ENCODE measurements at places on chromosomes 7 and 10.

DNA sequence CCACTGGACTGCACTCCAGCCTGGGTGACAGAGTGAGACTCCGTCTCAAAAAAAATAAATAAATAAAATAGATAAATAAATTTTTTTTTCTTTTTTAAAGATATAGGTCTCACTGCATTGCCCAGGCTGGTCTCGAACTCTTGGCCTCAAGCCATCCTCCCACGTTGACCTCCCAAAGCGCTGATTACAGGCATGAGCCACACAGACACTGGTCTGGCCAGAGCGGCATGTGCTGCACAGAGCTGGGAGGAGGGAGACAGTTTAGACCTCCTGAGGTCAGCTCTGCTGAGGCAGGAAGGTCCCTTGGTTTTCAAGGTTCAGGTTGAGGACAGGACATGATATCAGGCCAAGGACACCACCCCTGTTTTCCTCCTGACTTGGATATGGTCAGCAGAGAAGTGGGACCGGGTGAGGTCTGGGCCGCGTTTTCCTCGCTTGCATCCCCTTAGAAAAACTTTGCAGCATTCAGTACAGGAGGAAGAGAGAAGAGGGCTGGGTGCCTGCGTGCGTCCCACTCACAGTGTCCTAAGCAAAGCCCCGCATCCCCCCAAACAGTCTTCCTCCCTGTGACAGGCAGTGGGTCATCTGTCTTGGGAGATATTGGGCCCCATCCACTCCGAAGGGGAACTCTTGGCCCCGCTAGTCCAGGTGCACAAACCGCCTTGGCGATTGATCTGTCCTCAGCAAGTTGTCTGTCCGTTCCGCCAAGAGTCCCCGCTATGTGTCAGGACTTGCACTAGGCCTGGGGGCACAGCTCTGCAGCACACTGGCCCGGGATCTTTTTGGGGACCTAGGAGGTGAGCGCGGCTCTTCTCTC is 56.1 kb downstream of the ZNF727 start:
- DNase-seq, result no peak

DNA sequence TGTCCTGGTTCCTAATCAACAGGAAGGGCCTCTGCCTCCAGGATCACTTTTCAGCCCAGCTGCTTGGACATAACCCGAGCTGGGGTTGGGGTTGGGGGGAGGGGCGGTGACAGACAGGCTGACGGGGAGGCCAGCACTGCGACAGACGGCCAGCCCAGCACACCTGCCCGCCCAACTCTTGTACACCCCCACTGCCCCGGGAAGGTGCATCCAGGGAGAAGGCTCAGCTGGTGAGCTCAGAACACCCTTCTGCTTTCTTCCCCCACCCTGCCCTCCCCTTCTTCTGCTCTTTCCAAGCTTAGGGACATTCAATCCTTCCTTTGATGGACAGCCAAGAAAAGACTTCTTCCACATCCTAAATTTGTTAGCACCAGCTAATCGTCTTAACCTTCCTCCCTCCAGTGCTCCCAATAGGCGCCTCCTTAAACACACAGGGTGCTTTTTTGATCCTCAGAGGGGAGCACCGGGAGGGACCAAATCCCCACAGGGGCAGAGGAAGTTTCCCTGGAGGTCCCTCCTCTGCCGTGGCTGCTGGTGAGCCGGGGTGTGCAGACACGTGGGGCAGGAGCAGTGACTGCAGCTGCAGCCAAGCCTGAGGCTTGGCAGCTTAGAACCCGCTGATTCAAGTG is 44.7 kb downstream of the COL13A1 start:
- DNase-seq, result no peak

- no peak for DNase-seq
Observed at GRCh38 chr10:126222736-126223511, 165.4 kb downstream of the ADAM12 start.

GRCh38 chr7:157013602-157014549 is 3.4 kb upstream of the MNX1 start:
- DNase-seq, result no peak

GRCh38 chr10:17547060-17547459 is 70.1 kb downstream of the HACD1 start:
- DNase-seq, result no peak

DNA sequence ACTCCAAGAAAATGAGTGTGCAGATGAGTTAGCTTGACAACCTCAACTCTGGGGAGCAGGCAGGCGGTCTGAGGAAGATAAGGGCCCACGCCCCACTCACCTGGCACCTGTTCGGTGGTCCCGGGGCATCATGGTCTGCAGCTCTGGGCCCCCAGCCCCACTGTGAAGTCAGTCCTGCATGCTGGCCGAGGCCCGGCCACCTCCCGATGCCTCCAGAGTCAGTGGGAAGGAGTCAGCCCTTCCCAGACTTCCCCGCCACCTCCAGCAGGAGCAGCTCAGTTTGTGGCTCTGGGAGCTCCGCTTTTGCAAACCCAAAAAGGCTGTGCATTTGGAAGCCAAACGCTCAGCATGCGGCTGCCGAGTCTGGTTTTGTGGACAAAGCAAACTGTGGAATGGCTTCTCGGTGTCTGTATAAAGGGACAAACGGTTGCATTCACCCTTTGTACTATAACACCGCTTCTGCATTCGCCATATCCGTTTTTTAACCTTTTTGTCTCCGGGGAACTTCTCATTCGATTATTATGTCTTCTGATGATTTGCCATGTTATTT is 167.3 kb downstream of the CCDC3 start:
- no peak for DNase-seq

GRCh38 chr10:58414270-58415041 is 29.2 kb downstream of the TFAM start:
- DNase-seq, result no peak

GRCh38 chr7:68205826-68206225 is 1209.2 kb downstream of the TYW1 start:
- no peak for DNase-seq

DNA sequence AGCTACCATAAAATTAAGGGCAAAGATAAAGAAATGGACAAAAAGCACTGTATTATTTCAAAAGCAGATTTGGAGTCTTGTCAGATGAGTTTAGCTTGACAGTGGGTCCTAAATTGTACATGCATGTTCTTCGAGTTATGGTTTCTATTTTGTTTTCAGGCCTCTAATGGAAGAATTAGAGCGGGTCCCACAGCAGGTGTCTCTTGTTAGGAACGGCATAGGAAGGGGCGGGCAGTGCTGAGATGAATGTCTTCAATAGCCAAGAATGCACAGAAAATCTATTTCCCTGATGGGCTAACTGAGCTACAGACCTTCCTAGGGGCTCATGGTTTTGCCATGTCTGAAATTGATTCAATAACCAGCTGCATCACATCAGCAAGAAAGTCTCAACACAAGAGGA is 304.4 kb downstream of the FRMD4A start:
- no peak for DNase-seq

DNA sequence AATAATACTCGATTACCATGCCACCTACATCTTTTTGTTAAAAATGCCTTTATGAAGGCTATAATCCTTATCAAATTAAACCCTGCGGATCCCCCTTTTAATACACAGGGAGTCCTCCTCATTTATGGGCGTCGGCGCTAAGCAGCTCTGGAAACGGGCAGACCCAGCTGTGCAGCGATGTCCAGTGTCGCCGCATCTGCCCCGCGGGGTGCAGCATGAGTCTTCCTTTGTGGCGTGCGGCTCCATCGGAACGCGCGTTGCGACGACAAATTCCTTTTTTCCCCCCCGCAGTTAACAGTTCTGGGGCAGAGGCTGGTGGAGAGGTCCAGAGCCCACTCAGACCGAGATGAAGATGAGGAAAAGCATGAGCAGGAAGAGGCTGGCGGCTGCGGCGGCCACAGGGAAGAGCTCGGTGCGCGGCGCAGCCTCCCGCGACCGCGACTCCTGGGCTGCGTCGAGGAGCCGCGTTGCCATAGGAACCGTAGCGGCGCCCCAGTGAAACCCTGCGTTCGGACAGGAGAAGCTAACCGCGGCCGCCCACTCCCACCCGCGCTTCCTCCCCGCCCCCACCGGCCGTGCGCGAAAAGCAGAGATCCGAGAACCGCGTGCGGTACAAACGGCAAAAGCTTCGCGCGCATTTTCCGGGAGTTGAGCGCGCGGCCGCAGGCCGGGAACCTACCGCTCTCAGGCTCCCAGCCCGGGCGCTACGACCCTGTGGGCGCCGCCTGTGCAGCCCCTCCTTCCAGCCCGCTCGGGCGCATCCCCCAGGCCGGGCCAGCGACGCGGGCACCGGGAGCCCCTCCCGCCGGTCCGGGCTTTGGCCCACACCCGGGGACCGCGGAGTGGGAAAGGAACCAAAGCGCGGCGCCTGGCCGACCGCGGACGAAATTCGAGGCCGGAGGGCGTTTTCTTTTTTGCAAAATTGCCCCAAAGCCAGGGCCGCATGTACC is 130.6 kb downstream of the SPAG6 start:
- no peak for DNase-seq

- DNase-seq, result no peak
Observed at GRCh38 chr7:117562759-117563158, 82.9 kb downstream of the CFTR start.

DNA sequence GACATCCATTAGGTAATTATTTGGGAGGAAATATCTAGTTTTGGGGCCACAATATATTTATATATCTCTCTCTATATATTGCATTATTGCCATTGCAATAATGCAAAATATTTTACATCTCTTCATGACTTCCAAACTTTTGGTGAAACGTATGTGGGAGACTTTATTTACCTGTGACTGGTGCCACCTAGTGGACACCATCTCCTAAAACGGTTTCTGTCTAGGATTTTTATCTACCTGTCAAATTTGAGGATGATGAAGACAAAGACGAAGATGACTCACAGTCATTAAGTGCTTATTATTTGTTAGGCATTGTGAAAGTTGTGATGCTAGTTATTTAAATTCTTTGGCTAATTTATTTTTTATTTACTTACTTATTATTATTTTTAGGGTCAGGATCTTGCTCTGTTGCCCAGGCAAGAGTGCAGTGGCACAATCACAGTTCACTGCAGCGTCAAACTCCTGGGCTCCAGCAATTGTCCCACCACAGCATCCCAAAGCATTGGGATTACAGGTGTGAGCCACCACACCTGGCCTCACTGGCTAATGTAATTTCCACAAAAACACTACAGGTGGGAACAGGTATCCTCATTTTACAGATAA is 18.7 kb upstream of the CBLL1 start:
- peak; percentile 64 for DNase-seq

DNA sequence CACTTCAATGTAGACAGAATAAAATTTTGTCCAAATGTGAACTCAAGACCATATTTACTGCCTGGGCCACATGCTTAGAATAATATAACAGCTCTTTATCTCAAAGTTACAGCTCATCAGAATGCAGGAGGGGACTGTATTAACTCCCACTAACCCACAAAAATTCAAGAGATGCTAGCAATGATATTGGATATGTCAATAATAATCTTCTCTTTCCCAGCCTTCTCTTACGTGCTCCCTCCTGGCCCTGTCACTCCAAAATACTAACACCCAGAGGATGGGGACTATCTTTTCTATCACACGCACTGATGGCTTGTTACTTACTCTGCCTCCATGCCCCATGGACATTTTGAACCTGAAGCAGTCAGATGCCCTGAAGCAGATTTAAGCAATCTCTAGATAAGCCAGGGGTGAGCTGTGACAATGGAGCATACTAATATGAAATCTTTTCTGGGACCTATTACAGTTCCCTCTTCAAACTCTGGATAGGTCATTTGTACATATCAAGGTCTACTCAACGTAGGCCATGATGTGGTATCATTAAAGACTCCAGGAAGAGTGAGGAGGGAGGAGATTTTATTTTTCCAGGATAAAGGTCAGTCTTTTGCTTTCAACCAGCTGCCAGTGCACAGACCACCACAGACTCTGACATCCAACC is 803.0 kb downstream of the GRM8 start:
- no peak for DNase-seq

DNA sequence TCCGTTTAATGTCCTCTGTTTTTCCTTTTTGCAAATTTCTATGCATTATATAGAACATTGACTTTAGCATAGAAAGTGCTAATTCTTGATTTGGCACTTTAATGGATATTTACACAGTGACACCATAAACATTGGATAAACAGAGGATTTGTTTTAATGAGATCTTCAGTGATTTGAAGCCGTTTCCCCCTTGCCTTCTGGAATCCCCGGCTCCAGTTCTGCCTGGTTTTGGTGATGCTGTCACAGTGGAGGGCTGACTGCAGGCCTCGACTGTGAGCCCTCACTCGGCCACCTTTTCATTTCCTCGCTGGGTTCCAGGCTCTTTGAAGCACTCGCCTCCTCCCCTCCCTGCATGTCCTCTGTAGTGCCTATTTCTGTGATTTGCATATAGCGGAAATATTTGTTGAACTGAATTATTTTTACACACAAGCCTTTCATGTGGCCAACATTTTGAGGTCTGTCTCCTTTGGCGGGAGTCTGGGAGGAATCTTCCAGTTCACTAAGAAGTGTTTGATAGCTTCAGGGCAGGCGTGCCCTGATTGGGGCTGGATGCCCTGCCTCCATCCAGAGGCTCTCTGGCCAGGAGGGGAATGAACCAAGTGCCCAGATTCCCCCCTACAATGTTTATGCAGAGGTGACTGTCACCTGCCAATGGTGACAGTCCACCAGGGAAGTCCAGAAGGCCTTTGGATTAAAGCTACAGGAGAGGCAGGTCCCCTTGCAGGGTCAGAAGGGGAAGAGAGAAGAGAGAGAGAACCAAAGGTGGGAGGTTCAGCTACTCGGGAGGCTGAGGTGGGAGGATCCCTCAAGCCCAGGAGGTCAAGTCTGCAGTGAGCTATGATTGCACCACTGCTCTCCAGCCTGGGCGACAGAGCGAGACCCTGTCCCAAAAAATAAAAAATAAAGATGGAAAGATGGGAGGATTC is 67.5 kb downstream of the CUX1 start:
- DNase-seq, result peak; percentile 10

GRCh38 chr10:132514821-132515520 is 22.6 kb upstream of the INPP5A start:
- no peak for DNase-seq

- no peak for DNase-seq
Observed at GRCh38 chr10:89458291-89458690, 43.9 kb downstream of the IFIT5 start.

GRCh38 chr10:125683821-125684220 is 858 bp upstream of the TEX36 start:
- no peak for DNase-seq

GRCh38 chr7:158267742-158268435 is 319.7 kb downstream of the PTPRN2 start:
- no peak for DNase-seq

GRCh38 chr10:57395923-57396322 is 871.8 kb downstream of the IPMK start:
- DNase-seq, result no peak

GRCh38 chr10:112244197-112244596 is 39.0 kb upstream of the TECTB start:
- no peak for DNase-seq

GRCh38 chr7:131899271-131900030 is 343.0 kb upstream of the PODXL start:
- no peak for DNase-seq

GRCh38 chr7:48058990-48059389 is 23.6 kb downstream of the C7orf57 start:
- no peak for DNase-seq

- DNase-seq, result no peak
Observed at GRCh38 chr10:132369636-132370185, 27.3 kb upstream of the PWWP2B start.

DNA sequence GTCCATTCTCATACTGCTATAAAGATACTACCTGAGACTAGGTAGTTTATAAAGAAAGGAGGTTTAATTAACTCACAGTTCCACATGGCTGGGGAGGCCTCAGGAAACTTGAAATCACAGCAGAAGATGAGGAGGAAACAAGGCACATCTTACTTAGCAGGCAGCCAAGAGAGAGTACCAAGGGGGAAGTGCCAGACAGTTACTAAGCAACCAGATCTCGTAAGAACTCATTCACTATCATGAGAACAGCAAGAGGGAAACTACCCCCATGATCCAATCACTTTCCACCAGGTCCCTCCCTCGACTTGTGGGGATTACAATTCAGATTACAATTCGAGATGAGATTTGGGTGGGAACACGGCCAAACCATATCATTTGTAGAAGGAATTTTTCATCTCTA is 36.3 kb downstream of the NHLRC2 start:
- DNase-seq, result no peak

Measured in CD4-positive, alpha-beta T cell treated with Interleukin-4 for 4 hours (primary cell).